ENCODE measurements at places on chromosomes 13 and 19. TPM values are rescaled to one million over a fixed set of nuclear protein-coding genes. Genes with fewer than 3 reads are reported as not detected.

DNA sequence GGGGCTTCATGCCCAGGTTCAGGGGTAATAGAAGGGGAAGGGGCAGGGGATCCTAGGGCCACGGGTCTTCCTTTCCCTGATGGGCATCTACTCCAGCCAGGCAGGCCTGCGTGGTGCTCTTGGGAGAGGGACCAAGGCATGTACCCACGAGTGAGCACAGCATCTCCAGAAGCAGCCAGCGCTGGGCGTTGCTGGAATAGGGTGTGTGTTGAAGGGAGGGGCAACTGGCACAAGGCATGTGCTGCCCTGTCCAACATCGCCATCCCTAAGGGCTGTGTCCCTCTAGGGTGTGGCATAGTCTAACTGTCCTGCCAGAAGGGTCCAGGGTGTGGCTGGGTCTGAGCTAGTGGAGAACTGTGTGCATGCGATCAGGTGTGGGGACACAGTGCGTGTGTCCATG lies 2.9 kb downstream of the NOTCH3 start:
- no peak for DNase-seq

MISP3 gene
- 0.26 TPM for polyA plus RNA-seq

GRCh38 chr19:16249826-16250404 lies 52.2 kb downstream of the AP1M1 start:
- no peak for DNase-seq

- peak; percentile 42 for DNase-seq
These were observed 48.6 kb upstream of the GTF3A start for GRCh38 chr13:27375686-27376326.

- DNase-seq: no peak
These were observed 15.7 kb upstream of the LDLR start for GRCh38 chr19:11073568-11073967.

GRCh38 chr19:926589-927350 lies 935 bp downstream of the ARID3A start:
- DNase-seq: no peak

DNA sequence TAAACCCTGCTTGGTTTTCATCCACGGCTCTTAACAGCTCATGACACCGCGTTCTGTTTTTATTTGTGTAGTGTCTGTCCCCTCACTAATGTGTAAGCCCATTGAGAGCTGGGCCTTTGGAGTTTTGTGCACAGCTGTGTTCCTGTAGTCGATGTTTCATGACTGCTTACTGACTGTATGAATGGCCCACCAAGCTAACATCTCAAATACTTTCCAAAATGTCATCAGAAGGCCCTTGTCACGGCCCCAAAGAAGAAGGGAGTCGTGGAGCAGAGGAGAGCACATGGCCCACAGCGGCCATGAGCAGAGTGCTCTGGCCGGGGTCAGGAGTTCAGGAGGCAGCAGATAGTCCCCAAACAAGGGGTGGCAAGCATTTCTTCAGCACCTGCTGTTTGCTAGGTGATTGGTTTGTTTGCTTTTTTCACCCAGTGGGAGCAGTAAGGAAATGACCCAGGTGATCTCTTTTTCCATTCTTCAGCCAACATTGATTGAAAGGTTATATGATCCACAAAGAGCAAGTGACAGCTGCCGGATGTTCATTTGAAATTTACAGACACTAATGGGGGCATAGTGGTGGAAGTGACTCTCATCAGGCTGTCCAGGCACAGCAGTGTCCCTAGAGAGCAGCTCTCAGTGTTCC lies 315.2 kb downstream of the ATP8A2 start:
- DNase-seq: no peak

PALM3 gene
- 0.08 TPM for polyA plus RNA-seq

DNA sequence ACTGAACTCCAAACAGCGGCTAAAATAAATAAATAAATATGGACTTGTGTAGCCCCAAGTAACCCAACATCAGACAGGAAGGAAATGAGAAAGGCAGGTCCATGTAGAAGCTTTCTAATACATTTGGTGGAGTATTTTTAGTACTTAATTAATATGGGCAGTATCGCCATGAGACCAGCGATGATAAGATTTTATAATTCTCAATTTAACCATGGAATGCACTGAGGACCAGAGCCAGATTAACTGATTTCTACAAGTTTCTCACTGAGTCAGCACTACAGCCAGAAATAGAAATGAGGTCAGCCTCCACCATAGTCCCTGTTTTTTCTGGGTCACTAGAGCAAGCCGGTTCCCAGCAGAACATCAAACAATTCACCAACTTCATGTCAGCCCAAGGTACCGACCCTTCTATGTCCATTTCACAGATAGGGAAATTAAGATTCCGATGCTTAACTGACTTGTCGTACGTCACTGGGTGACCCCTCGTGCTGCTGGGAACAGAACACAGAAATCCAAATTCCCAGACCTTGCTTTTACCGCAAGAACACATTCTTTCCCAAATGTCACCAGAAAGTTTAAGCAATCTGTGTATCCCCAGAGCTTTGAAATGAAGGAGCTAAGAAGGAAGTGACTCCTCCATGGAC lies 90.4 kb downstream of the COL4A1 start:
- peak; percentile 65 for DNase-seq

KLK3 gene
- polyA plus RNA-seq: not detected

DNA sequence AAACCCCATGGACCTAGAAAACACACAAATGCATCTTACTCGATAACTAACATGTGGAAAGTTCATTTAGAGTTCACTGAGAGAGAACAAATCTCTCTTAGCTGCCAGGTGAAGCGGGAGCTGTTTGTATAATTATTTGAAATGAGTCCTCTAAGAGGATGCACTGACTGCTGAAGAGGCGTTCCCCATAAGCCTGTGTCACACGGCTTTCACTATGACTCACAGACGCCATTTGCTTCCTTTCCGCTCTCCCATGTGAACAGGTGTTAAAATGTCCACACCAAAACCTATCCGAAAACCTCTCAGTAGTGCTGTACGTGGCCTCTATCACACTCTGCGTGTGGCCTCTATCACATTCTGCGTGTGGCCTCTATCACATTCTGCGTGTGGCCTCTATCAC lies 101.8 kb downstream of the SOX1 start:
- no peak for DNase-seq

- DNase-seq: peak; percentile 14
These were observed 104.9 kb downstream of the CACNA1A start for GRCh38 chr19:13401388-13401787.

DNA sequence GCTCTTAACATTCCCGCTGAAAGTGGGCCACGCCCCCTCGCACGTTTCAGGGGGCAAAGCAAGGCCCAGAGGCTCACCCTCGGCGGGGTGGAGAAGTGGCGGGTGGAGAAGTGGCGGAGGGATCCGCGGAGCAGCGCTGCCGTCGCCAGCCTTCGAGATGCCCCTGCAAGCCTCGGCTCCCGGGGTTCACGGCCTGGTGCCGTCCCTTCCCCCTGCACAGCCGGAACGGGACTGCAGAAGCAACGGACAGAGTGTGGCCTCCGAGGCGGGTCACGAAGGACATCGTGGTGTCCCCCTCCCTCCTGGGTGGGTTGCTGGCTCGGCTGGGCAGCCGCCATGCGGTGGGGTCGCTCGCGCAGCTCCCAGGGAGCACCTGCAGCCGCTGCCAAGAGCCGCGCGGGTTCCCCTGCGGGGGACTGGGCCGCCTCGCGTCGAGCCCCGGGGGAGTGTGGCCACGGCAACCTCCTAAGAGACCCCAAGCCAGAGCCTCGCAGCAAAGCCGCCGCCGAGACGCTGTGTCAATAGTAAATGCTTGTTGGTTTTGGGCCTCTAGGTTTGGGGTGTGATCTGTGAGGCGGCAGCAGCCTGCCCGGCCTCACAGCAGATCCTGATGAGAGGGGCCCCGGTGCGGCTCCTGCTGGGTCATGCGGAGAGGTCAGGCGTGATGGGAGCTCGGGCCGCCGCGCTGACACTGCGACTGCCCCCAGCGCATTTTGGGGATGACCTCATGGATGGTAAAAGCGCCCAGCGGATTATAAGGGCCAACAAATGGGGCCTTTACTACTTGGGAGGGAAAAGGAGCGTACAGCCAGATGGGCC lies 5.5 kb downstream of the TPGS1 start:
- DNase-seq: no peak

DNA sequence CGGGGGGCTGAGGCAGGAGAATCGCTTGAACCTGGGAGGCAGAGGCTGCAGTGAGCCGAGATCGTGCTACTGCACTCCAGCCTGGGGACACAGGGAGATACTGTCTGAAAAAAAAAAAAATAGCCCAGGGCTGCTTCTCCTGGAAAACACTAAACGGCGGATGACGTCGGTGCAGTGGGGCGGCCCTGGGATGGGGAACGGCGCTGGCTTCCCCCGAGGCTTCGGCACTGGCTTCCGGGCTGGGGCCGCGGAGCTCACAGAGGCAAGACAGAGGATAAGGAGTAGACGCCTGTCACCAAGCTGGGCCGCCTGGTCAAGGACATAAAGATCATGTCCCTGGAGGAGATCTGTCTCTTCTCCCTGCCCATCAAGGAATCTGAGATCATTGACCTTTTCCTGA lies 5.0 kb downstream of the PRSS57 start:
- DNase-seq: no peak

- DNase-seq: no peak
These were observed 581.3 kb downstream of the DACH1 start for GRCh38 chr13:71285700-71286099.

SIGLECL1 gene
- not detected for polyA plus RNA-seq

GRCh38 chr13:95193509-95194230 lies 107.6 kb downstream of the ABCC4 start:
- DNase-seq: no peak

LGALS4 gene
- polyA plus RNA-seq: 0.19 TPM

- DNase-seq: no peak
These were observed 53.0 kb upstream of the TPM4 start for GRCh38 chr19:16023146-16023915.

- DNase-seq: no peak
These were observed 1.1 kb downstream of the CLN5 start for GRCh38 chr13:76993021-76993420.

DIAPH3 gene
- 9.4 TPM for polyA plus RNA-seq

DNA sequence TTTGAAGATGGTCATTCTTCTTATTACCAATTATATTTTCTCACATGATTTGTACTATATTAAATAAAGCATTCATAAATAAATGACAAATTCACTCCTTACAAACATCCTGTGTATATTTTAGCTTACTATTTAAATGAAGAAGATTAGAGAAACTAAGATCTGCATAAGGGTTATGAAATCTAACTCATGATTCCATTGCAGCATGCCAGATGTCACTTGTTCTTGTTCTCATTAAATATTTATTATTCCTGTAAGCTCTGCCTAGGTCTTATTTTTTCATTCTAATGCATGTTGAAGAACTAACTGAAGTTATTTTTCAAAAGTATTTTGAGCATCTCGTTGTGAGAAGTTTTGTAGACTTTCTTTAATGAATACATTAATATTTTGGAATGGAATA lies 18.3 kb downstream of the NUP58 start:
- DNase-seq: no peak

SIGLEC7 gene
- not detected for polyA plus RNA-seq

- no peak for DNase-seq
These were observed 8.3 kb downstream of the PIAS4 start for GRCh38 chr19:4015705-4016402.

GRCh38 chr13:48155848-48156247 lies 60.9 kb upstream of the MED4 start:
- peak; percentile 86 for DNase-seq

DNA sequence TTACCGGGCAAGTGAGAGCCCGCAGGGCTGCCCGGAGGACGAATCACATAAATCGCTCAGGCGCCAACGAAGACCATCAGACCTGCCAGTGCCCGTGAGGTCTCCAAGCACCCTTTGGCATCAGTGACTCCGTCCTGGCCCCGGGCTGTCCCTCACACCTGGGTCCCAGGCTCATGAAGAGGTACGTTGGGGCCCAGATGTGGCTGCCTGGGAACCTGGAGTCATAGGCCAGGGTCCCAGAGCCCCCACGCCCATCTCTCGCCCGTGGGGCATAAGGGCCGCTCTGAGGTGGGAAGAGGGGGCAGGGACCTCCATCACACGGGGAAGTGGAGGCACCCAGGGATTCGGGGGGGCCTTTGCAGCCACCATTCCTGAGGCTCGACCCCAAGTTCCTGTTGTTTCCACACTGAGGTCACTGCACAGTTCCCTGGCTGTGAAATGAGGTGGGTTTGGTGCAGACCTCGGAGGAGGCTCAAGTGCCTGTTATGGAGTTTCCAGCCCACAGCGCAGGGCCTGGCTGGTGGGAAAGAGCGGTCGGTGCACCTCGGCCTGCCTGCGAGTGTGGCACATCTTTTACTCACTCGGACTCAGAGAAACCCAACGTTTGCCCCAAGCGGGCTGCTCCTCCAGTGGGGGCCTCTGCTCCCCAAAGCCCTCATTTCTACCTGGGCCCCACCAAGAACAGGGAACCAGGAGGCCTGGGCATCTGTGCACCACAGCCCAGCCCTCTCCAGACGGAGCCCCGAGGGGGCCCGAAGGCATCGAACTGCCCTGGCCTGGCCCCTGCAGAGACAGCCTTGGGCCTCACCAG lies 35.9 kb upstream of the C13orf46 start:
- no peak for DNase-seq

FAM83E gene
- 0.04 TPM for polyA plus RNA-seq

- DNase-seq: no peak
These were observed 16.2 kb downstream of the PKN1 start for GRCh38 chr19:14449321-14449720.

- no peak for DNase-seq
These were observed 8.6 kb upstream of the FKRP start for GRCh38 chr19:46737298-46737654.

DNA sequence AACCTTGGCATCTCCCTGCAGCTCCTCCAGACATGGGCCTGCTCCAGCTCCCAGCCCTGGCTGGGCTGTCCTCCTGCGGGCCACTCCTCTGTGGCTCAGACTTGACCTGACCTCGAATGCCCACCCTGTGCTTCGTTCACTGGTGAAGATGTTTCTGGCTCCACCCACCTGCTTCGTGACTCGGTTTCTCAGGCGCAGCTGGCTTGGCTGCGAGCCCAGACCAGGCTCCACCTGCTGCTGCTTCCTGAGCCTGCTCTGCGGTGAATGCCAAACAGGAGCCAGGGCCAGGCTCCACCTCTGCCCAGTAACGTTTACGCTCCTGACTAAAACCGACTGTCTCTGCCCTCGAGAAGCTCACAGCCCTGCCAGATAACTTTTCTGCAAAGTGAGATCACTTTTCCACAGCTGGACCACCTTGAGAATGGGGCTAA lies 8.9 kb upstream of the RSPH6A start:
- peak; percentile 74 for DNase-seq

DNA sequence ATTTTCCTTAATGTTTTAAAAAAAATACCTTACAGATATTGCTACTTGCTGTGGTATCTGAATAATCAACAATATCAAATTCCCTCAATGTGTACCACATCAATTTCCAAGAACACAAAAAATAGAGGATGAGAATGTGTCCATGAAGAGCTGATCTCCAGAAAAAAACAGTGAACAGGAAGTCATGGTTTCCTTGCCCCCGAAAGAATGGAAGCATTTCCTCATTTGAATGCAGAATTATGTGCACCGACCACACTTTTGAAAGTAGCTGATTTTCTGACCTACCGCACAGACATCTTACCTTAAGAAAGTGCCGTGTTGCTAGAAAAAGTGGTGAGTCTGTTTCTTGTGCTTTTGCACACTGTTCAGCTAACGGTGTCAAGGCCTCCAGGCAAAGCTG lies 13.4 kb upstream of the EEF1AKMT1 start:
- no peak for DNase-seq

Data from endothelial cell of umbilical vein (primary cell).